ENCODE measurements at places on chromosomes 1 and 21.

DNA sequence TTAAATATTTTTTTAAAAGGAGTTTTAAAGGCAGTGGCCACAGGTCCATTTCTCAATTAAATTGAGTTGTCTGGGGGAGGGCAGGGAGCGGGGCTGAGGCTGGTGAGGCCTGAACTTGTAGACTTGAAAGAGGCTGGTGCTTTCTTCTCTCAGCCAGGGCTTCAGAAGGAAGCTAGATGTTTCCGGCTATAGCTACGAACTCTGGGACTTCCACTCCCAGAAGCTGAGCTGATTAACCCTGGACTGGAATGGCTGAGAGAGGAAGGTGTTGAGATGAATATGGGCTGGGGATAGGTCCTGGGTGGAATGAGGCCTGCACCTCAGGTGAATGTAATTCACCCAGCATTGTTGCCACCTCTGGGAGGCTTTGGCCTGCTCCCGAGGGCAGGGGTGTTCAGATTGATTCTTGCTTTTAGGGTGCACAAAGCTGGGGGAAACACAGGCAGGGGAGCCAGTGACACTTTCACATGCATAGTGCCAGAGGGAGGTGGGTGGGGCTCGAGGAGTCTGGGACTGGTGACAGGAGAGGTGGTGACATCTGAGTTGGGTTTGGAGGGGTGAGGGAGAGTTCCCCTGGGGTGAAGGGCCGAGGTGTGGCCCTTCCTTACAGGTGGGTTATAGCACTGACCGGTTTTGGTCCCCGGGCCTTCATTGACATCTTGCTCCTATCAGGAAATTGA lies 18.2 kb downstream of the LDLRAP1 start:
- no peak for DNase-seq

DNA sequence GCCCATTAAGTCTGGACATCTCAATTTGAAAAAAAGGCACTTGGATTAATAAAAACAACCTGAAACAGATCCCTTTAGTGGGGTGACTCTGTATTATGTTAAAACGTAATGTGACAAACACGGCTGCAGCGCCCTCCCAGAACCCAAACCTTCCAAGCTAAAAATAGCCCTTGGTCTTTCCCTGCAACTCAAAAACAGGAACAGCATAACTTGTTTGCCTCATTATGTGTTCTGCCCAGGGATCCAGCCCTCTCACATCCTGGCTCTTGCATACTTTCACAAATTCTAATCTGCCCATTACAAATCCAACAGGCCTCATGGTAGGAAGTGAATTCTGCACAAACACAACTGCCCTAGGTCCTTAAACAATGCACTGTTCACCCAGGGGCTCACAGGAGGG lies 94.7 kb upstream of the GADD45A start:
- DNase-seq = no peak

DNA sequence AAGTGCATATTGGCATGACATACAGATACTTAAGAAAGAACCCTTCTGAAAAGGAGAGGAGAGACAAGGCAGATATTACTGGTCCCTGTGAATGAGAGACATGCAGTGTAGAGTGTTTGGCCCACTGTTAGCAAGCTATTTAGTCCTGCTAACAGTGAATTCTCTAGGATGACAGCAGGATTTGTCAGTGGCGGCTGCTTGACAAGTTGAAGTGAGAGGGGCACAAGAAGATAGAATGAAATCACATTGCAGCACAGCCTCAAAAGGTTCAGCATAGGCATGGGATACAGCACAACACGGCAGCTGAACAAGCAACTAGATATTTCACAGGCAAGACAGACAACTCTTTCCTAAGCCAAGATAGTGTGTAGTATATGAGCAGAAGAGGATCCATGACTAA lies 407.9 kb downstream of the PLA2G4A start:
- no peak for DNase-seq

DNA sequence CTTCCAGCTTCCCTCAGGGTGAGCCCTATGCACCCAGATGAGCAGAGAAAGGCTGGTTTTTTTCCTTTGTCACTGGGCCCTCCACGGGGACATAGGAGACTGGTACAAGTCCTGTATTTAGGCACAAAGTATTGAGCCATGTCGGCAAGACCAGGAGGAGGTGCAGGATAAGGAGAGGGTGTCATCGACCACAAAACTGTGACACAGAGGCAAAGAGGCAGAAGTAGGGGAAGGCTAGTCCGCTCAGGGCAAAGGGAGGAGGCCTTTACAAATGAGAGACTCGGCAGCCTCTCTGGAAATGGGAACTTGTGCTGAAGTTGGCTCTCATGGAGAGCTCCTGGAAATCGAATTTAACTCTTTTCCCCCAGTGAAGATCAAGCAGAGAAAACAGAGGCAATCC lies 70.7 kb upstream of the CAMK1G start:
- DNase-seq = no peak

- DNase-seq = no peak
Observed at GRCh38 chr1:33185541-33185940, 3.7 kb upstream of the TRIM62 start.

- DNase-seq = no peak
Observed at GRCh38 chr1:31373056-31373896, at the start of gene FABP3. Gene FABP3, minus strand, starts transcription at chr1:31373076. Its CDS starts 62 bp downstream, at chr1:31373014.

DNA sequence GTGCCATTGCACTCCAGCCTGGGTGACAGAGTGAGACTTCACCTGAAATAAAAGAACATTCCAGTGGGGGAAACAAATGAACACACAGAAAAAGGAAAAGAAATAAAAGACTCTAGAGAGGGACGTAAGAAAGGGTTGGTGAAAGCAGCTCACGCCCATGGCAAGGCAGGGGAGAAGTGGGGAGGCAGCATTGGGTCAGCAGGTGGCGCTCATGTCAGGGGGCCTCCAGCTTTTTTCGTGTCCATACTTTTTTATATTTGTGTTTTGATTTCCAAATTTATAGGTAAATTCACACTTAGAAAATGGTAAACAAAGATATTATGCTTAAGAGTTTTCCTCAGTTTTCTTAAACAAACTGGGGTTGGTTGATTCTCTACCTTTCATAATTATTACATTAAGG lies 45.5 kb downstream of the VPS13D start:
- no peak for DNase-seq

- DNase-seq = no peak
Observed at GRCh38 chr1:82162486-82163420, 362.0 kb downstream of the ADGRL2 start.

DNA sequence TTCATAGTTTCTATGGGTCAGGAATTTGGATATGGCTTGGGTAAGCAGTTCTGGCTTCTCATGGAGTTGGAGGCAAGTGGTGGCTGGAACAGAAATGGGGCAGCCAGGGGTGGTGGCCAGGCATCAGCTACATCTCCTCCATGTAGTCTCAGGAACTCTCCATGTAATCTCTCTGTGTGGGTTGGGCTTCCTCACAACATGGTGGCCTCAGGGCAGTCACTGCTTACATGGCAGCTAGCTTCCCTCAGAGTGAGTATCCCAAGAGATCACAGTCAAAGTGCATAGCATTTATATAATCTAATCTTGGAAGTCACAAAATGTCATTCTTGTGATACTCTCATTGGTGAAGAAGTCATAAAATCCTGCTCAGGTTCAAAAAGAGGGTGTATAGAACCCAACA lies 25.7 kb downstream of the MR1 start:
- no peak for DNase-seq

- no peak for DNase-seq
Observed at GRCh38 chr1:108000620-108001111, 35.7 kb upstream of the VAV3 start.

Data from stimulated activated CD4-positive, alpha-beta T cell treated with anti-CD3 and anti-CD28 coated beads, Interleukin-1b, Interleukin-23, amount 100 ng/mL, for 1 hour (primary cell).